Stimulated activated CD8-positive, alpha-beta memory T cell treated with anti-CD3 and anti-CD28 coated beads, Interleukin-2, amount 100 ng/mL, for 1 hour (primary cell): ENCODE measurements at places on chromosomes 1 and 21.

- DNase-seq: no peak
Observed at GRCh38 chr1:238628110-238628509, 737.4 kb upstream of the ZP4 start.

DNA sequence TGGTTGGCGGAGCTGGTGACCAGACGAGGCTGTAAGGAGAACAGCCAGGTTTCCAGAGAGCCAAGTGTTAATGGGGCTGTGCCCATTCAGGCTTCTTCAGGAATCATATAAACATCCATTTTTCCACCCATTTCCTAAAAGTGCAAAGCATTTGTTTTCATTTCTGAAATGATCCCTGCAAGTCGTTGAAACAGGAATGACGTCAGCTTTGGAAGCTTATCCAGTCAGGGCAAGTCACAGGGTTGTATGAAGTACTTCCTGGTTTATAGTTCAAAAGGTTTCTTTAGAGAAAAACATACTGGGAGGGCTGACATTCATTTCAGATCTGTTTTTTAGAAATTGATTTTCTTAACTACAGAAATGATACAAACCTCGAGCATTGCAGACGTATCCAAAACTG lies 29.2 kb downstream of the IGSF5 start:
- no peak for DNase-seq

GRCh38 chr1:83673312-83673711 lies 325.6 kb downstream of the TTLL7 start:
- DNase-seq: no peak

GRCh38 chr1:220702733-220703270 lies 12.6 kb downstream of the C1orf115 start:
- no peak for DNase-seq

DNA sequence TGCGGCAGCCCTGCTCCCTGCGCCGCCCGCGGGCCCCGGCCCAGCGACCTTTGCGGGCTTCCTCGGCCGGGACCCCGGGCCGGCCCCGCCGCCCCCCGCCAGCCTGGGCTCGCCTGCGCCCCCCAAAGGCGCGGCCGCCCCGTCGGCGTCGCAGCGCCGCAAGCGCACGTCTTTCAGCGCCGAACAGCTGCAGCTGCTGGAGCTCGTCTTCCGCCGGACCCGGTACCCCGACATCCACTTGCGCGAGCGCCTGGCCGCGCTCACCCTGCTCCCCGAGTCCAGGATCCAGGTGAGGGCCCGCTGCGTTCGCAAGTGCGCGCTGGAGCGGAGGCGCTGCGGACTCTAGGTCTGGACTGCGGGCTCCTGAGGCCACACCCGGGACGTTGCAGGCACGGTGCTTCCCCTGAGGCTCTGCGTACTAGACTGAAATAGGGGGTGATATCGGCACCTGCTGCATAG lies 351 bp downstream of the MIXL1 start:
- no peak for DNase-seq

DNA sequence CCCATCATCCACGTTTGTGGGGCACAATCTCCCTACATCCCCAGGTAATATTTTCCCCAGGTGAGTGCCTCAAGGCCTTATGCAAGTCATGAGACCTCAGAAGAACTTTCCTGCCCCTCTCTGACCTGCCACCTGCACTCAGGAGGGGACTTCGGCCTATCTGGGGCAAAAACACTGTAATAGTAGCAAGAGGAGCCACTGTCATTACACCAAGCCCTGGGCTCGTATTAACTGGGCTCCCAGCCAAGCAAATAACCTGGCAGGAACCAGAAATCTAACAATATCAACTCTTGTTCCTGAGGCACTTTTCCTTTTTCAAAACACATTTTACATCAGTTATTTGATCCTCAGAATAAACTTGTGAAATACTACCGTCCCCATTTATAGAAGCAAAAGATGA lies 30.9 kb downstream of the LAMB3 start:
- no peak for DNase-seq

GRCh38 chr1:101302831-101303511 lies 66.2 kb downstream of the S1PR1 start:
- DNase-seq: no peak

DNA sequence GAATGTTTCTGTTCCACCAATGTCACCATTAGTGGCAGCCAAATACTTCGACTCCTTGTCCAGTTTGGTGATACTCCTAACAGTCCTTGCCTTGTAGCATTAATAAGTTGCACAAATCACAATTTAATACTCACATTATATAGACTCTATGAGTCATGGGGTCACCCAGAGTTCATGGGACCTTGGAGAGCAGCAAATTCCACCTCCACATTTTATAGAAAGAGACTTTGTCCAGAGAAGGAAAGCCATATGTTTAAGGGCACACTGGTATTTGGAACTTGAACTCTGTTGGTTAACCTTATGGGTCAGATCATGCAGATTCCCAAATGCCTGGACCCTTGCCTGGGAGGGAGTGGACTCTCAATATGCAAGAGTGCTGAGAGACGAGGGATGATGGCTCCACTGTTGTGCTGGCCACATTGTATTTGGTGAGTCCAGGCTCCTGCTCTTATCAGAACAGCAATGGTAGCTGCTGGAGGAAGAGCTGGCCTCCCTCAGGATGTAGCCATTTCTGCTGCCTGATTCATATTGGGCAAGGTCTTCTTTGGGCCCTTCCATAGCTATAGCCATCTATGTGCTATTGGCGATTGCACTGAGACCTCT lies 30.6 kb downstream of the DNAJC6 start:
- no peak for DNase-seq

DNA sequence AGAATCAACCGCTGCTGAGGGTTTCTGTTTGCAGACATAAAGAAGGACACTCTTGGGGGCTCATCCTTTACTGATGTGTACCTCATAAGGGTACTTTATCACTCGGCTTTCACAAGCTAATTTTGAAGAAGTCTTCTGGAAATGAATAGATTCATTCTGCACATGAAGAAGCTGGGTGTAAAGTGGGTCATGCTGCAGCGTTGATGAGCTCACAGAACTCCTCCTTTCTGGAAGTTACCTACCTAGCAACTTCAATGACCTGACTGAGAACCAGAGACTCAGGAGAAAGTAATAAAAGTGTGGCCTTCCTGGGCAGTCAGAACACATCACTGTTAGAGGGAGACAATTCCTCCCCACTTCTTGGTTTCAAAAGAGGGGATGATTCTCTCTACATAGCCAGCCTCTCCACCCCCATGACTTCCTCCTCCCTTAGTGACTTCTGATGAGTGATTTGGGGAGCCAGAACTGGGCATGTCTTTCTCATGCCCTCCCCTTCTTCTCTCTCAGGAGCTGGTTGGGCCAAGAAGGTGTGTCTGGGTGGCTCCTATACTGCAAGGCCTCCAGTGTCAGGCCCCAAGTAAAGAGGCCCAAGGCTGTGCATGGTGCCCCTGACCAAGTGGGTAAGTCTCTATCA lies 27.0 kb downstream of the PCNX2 start:
- no peak for DNase-seq

DNA sequence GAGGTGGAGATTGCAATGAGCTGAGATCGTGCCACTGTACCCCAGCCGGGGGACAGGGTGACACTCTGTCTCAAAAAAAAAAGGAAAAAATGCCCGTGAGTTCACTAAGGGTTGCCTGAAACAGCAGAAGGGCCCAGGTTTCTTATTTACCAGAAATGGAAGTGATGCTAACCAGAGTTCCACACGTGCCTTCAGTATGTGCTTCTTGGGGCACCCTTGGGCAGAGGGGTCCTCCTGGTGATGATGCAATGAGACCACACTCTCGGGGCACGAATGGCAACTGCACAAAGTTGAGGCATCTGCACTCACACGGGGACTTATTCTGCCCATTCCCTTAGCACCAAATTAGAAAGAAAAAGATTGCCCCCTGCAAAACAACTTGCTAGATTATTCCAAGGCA lies 29.2 kb downstream of the OLIG1 start:
- DNase-seq: no peak

DNA sequence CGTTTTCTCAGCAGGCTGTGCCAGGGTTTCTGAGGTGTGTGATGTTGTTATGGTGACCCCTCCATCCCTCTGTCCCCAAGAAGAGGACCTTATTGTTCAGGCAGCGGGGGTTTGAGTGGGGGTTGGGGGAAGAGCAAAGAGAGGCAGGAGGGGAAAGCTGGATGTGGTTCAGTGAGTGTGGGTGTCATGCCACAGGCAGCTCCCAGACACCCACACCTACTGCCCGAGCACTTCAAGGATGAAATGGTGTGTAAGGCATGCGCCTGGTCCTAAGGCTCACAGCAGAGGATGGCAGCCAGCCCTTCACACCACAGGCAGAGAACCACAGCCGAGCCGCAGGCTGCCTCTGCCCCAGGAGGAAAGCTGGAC lies 49.9 kb upstream of the STUM start:
- no peak for DNase-seq

DNA sequence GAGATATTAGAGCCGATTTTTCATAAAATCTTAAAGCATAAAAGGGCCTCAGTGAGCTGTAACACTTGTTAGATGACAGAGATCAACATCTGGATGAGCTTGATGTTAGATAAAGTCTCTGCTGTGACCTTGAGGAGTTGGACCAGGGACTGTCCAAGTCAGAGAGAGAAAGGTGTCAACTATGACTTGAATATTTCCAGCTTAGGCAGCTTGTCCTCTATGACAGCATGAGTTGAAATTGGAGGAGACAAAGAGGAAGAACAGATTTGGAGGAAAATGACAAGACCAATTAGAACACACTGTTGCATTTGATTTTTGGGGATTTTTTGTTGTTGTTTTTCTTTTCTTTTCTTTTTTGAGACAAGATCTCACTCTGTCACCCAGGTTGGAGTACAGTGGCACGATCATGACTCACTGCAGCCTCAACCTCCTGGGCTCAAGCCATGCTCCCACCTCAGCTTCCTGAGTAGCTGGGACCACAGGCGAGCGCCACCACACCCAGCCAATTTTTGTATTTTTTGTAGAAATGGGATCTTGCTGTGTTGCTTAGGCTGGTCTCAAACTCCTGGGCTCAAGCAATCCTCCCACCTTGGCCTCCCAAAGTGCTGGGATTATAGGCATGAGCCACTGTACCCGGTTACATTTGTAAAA lies 35.3 kb upstream of the CLIC4 start:
- no peak for DNase-seq

DNA sequence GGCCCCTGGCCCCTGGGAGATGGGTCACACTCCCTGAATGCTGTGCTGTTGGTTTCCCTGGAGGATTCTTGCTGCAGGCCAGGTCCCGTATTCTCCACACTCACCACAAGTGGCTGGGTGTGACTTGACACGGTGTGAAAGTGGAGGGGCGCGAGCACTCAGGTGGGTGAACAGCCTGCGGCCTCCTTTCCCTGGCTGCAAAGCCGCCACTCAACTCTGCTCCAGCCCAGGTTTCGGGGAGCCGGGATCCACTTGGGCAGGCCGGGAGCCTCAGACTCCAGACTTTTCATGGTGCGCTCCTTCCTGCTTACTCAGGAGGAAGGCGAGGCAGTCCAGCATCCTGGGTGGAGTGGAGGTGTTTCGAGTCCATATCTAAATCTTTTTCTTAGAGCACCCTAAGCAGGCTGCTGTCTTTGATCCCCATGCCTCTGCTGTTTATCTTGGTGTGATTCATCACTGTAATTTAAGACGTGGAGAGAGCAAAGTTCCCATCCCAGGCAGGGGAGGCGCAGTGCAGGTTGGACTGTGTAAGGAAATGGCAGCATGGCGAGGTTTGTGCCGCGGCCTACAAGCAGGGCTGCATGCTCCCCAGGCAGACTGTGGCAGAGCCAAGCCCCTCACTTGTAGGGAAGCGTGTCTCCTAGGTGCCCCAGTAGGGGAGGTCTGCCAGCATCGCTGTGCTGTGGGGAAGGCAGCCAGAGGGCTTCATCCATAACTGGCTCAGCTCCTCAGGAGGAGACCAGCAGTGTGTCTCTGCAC lies 29.6 kb downstream of the VANGL1 start:
- DNase-seq: no peak

- no peak for DNase-seq
Observed at GRCh38 chr1:234244482-234244881, 128.8 kb upstream of the COA6 start.

- DNase-seq: no peak
Observed at GRCh38 chr1:186904361-186904760, 75.6 kb downstream of the PLA2G4A start.

DNA sequence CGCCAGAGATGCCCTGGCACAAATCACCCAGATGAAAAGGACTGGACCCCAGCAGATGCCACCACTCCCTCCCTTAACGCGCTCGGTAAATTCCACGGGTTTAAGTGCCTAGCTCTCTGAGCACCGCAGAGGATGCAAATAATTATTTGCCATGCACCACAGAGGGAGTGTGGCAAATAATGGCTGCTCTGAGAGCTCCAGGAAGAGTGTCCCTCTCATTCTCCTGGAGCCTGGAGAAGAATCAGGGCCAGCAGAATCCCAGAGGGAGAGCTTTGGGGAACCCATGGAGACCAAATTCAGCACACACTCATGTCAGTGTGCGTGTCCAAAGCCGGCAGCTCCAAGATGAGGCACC lies 667 bp downstream of the HHIPL2 start:
- DNase-seq: no peak

- no peak for DNase-seq
Observed at GRCh38 chr1:230894664-230895063, 26.3 kb upstream of the C1orf198 start.

GRCh38 chr1:6969762-6970161 lies 184.5 kb downstream of the CAMTA1 start:
- DNase-seq: no peak

GRCh38 chr1:241086686-241087085 lies 270.3 kb downstream of the RGS7 start:
- no peak for DNase-seq

DNA sequence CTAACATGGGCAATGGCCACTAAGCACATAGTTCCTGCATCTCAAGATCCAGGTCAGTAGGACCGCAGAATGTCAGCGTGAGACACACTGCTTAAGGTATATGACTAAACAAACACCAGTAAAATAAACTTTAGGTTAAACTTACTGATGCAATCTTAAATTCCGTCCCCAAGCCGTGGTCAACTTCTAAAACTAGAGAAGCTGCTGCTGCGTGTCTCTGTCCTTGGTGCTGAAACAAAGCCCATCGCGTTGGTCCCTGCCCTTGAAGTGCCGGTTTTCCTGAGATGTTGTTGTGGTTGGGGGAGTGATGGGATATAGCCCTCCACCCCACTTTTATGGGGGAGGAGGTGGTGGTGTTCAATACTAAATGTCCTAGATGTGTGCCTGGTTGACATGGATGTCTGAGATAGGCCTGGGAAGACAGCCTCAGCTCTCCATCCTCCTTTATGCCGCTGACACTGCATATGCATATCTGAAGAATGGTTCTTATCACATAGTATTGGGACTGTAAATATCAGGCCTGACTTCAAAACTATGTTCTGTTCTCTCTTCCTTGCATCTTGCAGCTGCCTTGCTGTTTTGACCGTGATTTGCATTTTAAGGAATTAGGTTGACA lies 72.0 kb upstream of the KCNA3 start:
- DNase-seq: peak; percentile 26

- no peak for DNase-seq
Observed at GRCh38 chr1:90134175-90134955, 139.5 kb downstream of the ZNF326 start.

DNA sequence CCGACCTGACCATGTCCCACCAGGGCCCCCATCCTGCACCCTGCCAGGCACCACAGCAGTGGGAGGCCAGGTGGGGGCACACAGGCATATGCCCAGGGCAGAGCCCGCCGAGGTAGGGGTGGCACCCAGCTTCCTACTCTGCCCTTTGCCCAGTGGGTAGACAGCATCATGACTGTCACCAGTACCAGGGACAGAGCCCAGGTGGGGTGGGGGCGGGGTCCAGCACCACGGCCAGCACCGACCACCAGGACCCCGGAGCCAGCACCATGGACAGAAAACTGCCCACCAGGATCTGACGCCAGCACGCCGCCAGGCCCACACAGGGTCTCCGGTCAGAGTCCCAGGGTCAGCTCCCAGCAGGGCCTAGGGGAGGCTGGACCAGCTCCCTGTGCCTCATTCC lies 3.8 kb downstream of the TAS1R3 start:
- DNase-seq: no peak
